Astrocyte of the spinal cord (primary cell): ENCODE measurements at places on chromosomes 1 and 21.
A peak's percentile ranks its signal among the peaks of the same experiment; 100 is the strongest.

- no peak for DNase-seq
Observed at GRCh38 chr1:10613861-10614260, 139.1 kb downstream of the PEX14 start.

DNA sequence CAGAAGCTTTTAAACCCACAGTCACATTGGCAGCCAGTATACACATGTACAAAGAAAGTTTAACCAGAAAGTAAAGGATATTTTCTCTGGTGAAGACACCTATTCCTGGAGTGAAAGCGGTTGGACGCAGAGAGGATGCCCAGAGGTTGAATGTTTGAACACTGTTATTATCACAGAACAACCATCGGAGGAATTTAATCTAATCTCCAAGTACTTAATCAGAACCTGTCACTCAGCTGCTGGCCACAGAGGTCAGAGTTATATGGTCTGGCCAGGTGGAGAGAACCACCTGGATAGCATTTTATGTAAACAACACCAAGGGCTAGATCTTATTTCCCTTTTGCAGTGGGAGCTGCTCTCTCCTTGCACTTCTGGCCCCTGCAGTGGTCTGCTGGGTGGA is 29.4 kb downstream of the SPATA46 start:
- DNase-seq = no peak

GRCh38 chr1:220698607-220699016 is 8.4 kb downstream of the C1orf115 start:
- no peak for DNase-seq

GRCh38 chr1:116988248-116988647 is 13.3 kb upstream of the CD101 start:
- peak; percentile 67 for DNase-seq

GRCh38 chr1:233710507-233710906 is 96.6 kb downstream of the KCNK1 start:
- no peak for DNase-seq

DNA sequence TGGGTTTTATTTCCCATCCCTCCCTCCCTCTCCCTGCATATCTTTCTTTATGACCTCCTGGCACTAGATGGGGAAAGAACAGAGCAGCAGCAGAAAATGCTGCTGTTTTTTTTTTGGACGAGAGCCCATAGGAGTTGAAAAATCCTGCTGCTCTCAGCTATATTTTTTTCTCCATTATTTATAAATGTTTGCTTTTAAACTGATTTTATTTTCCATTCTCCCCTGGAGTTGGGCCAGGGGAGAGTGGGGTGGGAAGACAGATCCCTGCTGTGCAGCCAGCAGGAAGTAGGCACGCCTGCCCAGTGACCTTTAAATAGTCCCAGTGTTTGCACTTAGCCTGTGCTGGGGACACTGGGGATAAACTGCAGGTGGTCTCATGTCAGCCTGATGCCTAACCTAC is 17.4 kb downstream of the SFT2D2 start:
- DNase-seq = no peak

DNA sequence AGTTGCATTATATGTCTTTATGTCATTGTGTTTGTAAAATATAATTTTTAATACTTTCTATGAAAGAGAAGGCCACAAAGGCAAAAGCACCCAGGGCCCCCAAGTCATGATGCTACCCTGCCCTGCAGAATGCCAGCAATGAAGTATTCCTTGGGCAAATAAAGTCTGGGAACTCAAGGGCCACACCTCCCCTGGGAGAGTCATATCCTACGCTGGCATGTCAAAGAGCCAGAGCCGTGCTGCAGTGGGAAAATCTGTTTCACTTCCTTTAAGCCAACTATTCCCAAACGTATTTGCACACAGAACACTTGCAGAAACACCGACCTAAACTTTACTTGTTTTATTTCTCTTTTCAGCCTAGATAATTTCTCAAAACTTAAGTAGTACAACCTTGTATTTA is 98.4 kb upstream of the KAZN start:
- no peak for DNase-seq

DNA sequence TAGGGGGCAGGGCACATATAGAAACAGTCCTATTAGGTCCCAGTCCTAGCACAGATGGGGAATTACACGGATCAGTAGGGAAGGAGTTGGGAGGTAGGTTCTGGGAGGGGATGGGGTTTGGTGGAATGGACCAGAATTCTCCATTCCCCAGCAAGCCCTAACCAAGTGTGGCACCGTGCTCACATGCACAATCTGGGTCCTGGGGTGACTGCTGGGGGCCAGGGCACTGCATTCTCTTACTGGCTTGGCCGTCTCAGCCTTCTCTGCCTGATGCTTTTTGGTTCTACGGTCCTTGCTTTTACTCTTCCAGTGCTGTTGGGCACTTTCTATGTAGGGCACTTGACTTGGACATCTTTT is 53.9 kb downstream of the NENF start:
- no peak for DNase-seq

- no peak for DNase-seq
Observed at GRCh38 chr1:109980324-109981003, 4.1 kb upstream of the AHCYL1 start.

DNA sequence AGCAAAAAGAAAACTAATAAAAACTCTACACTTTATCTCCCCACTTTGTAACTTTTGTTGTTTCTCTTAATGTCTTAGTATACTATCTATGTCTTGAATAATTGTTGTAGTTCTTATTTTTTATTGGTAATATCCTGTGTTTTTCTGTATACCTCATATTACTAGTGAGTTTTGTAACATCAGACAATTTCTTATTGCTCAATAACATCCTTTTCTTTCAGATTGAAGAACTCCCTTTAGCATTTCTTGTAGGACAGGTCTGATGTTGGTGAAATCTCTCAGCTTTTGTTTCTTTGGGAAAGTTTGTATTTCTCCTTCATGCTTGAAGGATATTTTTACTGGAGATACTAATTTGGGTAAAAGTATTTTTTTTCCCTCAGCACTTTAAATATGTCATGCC is 79.8 kb upstream of the LRRC8B start:
- DNase-seq = no peak

GRCh38 chr1:100377590-100378361 is 25.5 kb downstream of the CDC14A start:
- no peak for DNase-seq

DNA sequence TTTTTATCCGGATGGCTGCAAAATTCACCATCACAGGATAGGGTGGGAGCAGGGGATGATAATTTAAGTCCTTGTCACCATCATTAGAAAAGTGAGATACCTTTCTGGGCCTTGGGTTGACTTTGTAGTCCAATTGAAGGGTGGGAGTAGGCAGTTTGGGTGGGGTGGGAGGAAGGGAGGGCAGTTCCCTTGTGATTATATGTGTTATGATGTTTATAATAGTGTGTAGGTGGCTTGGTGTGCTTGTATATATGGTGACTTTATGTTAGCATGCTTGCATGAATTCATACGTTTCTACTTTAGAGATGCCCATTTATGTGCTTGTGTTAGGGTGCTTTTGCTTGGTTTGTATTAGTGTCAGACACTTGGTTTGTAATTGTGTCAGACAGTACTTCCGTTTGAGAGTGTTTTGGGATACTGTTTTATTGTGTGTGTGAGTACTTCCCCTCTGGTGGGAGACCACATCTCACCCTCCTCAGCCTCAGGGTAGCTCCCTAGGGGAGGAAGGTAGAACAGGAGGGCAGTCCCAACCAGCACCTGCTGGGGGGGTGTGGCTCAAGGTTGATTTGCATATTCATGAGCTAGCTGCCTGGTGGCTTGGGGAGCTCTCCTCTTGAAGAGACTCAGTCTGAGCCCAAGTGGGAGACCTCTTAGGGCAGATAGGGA is 6.3 kb upstream of the POU3F1 start:
- no peak for DNase-seq

GRCh38 chr1:219518168-219518906 is 94.6 kb downstream of the ZC3H11B start:
- DNase-seq = peak; percentile 50

DNA sequence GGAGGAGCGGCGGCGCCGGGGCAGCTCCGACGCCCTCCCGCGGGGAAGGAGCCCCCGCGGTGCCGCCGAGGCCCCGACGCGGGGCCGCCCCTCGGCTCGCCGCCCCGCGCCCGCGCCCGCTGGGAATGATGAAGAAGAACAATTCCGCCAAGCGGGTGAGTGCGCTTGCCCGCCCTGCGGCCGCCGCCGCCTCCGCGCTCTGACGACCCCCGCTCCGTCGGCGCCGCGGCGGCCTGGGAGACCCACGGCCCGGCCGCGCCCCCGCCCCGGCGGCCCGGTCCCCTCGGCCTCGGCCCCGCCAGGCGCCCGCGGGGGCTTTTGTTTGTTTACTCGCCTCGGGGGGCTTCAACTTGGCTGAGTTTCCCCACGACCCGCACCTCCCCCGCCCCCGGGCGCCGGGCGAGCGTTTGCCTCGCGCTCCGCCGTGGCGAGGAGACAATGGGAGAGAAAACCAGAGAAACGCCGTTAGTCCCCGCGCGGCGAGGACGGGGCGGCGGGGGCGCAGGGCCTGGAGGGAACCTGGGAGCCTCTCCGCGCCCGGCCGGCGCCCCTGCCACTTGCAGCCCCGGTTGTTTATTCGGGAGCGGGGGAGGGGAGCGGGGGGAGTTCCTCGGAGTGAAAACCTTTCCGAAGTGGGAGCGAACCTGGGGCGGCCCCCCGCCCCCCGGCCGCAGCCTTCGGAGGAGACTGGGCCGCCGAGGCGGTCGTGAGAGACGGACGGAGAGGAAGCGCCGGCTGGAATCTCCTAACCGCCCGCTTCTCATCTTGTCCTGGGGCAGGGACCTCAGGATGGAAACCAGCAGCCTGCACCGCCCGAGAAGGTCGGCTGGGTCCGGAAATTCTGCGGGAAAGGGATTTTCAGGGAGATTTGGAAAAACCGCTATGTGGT is 661 bp downstream of the PLEKHO1 start:
- no peak for DNase-seq

DNA sequence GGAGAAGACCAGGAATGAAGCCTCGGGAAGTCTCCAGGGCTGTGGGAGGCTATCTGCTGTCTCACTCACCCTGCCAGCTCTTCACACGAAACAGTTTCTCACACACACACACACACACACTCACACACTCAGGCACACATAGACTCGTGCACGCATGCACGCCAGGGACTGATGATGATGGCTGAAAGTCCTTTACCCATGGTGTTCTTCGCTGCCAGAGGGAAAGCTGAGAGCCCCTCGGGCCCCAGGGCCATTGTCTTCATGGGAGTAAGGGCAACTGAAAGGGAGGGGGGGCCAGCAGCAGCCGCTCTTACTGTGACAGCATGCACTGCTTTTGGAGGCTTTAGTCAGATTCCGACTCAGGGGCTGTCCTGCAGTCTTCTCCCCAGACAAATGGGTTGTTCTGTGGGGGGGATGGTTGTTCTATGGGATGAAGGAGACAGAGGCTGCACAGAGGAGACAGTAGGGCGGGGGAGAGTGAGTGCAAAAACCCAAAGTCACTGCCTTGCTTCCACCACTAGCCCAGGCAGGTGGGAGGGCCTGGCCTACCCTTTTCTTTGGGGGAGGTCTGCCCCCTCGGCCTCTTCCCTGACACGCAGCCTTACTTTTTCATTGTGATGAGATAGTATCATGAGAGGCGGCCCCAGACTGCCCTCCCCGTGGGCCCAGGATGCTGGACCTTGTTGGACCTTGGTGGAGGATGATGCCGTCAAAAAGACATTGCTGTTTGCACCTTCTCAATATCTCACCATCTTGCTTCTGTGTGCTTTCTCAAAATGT is 29.0 kb downstream of the STUM start:
- DNase-seq = no peak

GRCh38 chr21:37927711-37928110 is 11.5 kb upstream of the KCNJ6 start:
- no peak for DNase-seq

DNA sequence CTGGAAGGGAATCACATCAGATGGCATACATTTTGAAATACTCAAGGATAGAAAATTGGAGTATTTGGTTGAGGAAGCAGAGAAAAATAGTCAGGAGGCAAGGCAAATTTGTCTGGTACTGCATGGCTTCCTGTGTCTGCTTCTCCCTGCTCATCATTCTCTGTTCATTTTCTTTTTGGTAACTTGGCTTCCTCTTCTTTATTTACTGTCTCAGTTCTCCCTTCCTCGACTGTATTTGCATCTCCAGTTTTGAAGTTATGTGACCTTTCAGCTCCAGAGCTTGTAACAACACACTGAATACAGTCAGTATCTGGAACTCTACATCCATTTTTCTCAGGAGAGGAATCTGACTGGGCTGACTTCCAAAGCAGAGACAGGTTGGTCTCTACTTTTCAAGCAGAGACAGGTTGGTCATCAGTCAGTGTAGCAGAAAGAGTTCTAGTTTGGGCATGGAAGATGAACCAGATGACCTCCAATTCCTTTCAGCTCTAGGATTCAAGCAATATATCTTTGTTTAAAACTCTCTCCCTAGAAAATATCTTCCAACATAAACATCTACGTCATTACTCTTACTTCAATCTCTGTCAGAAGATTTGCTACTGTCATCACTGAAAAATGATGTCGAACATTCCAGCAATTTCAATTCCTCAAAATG is 571.2 kb downstream of the ADGRL2 start:
- DNase-seq = no peak
